ENCODE measurements at places on chromosomes 7 and 10.

DNA sequence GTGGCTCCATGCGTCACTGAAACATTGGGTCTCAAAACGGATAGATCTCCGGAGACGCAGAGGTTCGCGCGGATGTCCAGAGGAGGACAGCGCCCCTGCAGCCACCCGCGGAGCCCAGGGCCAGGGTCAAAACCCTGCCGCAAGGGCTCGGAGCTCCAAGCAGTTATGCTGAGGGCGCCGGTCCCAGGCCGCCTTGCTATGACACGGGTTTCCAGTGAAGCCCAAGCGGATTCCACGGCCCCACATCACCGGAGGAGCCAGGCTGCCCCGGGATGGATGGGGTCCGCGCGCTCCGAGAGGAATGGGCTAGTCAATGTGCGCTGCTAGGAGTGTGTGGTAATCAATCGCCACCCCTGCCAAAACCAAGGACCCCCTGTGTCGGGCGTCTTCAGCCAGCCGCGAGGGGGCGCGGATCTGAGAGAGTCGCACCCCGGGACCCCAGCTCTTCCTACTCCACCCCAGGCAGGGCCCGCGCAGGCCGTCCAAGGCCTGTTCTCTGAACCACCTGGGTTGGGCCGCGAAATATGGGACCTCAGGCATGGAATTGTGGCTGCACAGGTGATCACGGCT lies 5.6 kb upstream of the EMX2 start:
- DNase-seq, result no peak

DNA sequence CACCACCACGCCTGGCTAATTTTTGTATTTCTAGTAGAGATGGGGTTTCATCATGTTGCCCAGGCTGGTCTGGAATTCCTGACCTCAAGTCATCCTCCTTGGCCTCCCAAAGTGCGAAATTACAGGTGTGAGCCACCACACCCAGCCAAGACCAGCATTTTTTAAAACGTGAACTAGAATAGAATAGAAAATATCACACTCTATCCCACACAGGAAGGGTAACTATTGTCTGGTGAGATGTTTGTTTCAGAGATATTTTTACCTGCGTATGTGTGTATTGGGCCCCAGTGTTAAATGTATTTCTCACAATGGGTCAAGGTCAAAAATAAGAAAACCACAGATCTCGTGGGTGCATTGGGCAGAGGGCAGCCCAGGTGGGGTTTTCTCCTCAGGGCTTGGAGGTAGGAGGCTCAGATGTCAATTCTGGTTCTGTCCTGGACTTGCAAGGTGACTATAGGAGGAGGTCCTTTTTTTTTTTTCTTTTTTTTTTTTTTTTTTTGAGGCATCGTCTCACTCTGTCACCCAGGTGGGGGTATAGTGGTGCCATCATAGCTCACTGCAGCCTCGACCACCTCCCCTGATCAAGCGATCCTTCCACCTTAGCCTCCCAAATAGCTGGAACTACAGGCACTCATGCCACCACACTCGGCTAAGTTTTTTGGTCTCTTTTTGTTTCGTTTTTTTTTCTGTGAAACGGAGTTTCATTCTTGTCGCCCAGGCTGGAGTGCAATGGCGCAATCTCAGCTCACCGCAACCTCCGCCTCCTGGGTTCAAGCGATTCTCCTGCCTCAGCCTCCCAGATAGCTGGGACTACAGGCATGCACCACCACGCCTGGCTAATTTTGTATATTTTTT lies 19.0 kb downstream of the SH2B2 start:
- no peak for DNase-seq

DNA sequence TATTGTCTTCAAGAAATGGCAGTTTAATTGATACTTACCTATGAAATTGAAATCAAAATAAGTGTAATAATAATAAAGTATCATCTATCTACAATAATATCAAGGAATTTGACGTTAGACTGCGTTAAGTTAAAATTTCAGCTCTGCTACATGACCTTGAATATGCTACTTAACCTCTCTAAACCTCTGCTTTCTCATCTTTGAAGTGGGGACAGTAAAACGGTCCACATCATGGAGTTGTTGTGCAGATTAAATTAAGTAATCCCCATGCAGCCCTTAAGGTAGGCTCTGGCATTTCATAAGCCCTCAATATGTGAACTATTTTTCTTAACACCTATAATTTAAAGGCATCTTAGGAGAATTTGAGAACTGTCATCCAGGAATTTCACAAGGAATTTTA lies 252.4 kb upstream of the PHF14 start:
- DNase-seq, result no peak

GRCh38 chr7:157923903-157924630 lies 587.3 kb downstream of the DNAJB6 start:
- no peak for DNase-seq

- DNase-seq, result no peak
Observed at GRCh38 chr7:155178096-155178495, 108.0 kb downstream of the HTR5A start.

DNA sequence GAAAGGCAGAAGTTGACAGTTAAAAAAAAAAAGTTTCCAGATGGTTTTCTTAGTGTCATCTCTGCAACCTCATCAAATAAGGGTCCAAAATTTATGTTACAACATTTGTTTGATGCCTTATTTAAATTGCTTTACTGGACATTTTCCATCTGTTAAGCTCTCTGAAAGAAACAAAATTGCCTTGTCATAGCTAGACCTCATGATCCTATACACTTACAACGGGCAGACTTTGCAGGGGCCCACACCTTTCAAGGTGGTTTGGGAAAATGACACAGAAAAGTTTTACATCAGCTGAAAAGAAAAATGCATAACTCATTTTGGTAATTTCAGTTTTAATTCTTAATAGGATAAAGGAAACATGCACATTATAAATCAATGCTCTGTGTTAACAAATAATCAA lies 1.4 kb upstream of the TES start:
- no peak for DNase-seq

GRCh38 chr10:49298983-49299815 lies at the start of gene C10orf71:
TSS of gene C10orf71 (plus strand) at chr10:49299170. CDS start at chr10:49322546, 23,376 bp downstream.
- DNase-seq, result no peak

DNA sequence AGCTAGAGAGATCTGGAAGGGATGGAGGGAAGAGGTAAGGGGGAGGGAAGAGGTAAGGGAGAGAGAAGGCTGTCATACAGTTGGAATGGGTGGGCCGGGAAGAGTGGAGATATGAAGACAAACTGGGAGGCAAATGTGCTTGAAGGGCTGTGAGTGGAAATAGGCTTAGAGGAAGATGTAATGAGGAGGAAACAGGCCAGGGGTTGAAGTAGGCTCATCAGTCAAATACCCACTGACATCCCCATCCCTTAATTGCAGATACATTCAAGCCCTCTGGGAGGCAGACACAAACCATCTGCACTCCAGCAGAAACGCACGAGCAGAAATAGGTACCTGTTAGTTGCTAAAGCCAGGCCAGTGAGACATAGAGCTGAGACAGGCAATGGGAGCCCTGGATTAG lies 2.1 kb downstream of the SYNPO2L start:
- peak; percentile 59 for DNase-seq

DNA sequence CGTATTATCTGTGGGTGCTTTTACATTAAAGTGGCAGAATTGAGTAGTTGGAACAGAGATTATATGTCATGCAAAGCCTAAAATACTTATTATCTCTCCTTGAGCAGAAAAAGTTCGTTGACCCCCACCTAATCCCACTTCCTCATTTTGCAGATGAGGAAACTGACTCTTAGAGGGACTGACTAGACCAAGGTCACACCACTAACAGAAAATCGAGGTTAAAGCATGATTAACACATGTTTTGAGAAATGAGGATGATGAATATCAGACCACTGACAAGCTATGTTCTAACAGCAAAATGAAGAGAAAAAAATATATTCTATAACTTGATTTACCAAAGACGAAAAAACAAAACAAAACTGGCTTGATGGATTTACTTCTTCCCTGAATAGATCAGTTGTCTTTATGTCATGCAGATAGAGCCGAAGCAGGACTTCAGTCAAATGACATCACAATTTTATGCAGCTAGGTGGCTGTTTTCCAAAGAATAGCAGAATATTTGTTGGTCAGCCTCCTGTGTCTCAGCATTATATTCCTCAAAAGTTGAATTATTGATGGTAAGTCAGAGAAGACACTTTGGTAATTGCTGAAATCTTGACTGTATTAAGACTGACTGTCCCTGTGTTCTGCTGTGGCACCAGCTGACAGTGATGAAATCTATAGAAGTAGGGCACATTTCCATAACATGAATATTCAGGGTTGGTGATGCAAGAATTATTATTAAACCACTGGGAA lies 24.2 kb upstream of the SMIM30 start:
- no peak for DNase-seq

GRCh38 chr7:24356718-24357386 lies 72.9 kb downstream of the NPY start:
- DNase-seq, result no peak

GRCh38 chr10:87092376-87092860 lies 2.2 kb downstream of the GLUD1 start:
- no peak for DNase-seq

DNA sequence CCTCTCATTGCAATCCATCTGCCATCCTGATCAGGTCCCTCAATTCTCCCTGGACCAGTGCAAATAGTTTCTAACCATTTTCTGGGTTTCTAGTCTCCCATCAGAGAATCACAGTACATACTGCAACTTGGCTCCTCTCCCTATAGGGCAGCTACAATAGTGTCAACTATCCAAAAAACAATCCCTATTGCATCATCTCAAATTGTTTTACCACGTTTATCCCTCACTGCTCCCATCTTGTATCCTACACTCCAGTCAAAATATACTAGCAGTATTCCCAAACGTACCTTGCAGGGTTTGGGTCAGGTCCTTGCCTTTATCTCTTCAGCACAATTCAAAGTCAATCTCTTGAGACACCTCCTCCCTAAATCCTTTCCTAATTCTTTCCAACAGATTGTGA lies 23.6 kb downstream of the ASB15 start:
- DNase-seq, result no peak

DNA sequence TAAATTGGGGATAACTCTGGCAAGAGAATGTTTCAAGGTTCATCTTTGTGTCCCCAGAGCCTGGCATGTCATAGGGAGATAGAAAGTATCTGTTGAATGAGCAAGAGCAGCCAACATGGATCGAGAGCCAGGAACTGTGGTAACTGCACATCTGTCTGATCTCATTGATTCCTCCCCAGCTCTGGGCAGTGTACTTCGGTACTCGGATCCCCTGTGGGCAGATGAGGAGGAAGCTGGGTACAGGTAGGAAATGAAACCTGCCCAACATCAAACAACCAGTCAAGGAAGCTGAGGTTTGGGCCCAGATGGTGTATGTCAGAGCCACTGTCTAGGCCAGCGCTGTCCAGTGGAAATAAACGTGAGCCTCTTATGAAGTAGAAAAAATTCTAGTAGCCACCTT lies 76.4 kb downstream of the GRK5 start:
- no peak for DNase-seq

- peak; percentile 55 for DNase-seq
Observed at GRCh38 chr10:89563861-89564478, 28.6 kb upstream of the SLC16A12 start.

GRCh38 chr7:143499743-143500348 lies 22.2 kb downstream of the TAS2R41 start:
- no peak for DNase-seq

DNA sequence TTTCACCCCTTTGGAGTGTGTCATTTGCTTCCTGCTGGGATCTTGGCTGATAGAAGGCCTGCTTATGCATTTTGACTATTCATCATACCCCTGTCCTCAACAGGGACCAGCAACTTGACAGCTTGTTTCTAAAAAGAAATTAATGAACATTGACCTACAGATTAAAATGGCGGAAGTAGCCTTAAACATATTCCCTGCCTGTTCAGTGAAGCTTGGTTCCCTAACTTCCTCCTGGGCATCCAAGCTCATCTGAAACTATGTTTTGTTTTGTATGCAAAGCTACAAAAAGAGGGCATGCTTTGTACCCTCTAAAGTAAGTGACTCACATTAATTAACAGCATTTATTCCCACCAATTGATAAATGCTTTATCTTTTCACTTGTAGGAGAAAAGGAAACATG lies 26.8 kb upstream of the CDK14 start:
- DNase-seq, result no peak

DNA sequence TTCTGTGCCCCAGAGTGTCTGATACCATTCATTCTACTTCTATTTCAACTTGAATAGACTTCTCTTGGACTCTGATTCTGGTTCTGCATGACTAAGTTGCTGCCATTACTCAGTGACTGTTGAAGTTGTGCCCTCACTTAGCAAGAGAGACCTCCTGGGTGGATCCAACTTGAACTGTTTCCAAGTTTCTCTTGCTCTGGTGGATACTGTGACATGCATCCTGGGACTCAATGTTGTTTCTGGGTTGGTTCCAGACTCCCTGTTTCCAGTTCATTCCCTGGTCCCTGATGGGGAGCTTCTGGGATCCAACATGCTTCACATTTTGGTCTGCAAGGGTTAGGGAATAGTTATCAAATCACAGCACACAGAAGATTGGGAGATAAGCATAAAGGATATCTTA lies 26.2 kb upstream of the PRPF18 start:
- no peak for DNase-seq

GRCh38 chr10:43362191-43362839 lies 9.1 kb upstream of the FXYD4 start:
- peak; percentile 60 for DNase-seq
